Activated CD4-positive, alpha-beta memory T cell treated with anti-CD3 and anti-CD28 coated beads for 36 hours (primary cell): ENCODE measurements at places on chromosomes 4 and X. TPM values are rescaled to one million over a fixed set of nuclear protein-coding genes. Genes with fewer than 3 reads are reported as not detected.

Gene P2RY4
- total RNA-seq, result not detected

Gene TNIP2
- total RNA-seq, result 77.5 TPM

Gene CXCL8
- 0.81 TPM for total RNA-seq

Gene DUSP21
- total RNA-seq, result not detected

Gene LDB2
- not detected for total RNA-seq

Gene THAP9
- 2.3 TPM for total RNA-seq

Gene TEX13D
- total RNA-seq, result not detected

Gene MAGEA6
- not detected for total RNA-seq

Gene TLR2
- 1.3 TPM for total RNA-seq

Gene CCSER1
- total RNA-seq, result 0.19 TPM

Gene ALAS2
- total RNA-seq, result not detected

Gene CFP
- total RNA-seq, result 4.4 TPM

Gene EPGN
- not detected for total RNA-seq

Gene IQCM
- not detected for total RNA-seq

Gene GPC4
- not detected for total RNA-seq

Gene ASB12
- total RNA-seq, result not detected

Gene NAP1L2
- total RNA-seq, result 2.9 TPM

Gene DCX
- not detected for total RNA-seq

Gene TRO
- total RNA-seq, result 3.9 TPM

Gene GLRA3
- not detected for total RNA-seq

Gene PABPC5
- not detected for total RNA-seq

Gene CBR4
- 18.0 TPM for total RNA-seq
